ENCODE measurements at places on chromosomes 12 and 14.

DNA sequence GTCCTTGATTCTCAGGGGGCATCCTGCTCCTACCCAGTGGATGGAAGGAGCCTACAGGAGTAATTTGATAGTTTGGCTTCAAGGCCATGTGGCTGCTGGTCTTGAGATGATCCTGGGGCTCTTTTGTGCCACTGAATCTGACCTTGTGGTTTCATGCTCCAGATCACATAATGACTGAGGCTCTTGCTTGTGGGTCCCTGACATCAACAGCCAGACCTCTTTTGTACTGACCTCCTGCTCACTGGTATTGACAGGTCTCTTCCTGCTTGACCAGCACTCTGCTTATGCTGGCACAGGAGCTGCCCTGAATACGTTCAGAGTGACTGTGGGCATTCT, 23.2 kb upstream of the JPH4 start:
- no peak for DNase-seq

DNA sequence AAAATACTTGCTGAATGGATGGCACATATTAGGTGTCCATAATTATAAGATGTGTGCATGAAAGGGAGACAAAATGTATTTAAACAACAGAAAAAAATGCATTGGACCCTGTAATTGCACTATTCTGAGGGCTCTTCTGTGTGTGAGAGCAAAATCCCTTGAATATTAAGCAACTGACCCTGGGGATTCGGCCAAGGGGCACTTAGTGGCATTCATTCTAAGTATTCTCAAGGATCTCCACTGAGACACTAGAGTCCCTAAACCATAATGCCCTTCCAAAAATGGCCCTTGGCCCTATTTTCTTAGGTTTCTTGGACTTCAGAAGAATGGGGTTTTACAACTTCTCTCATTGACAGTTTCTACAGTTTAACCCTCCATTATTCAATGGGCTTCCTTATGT, 388.6 kb downstream of the GLT1D1 start:
- no peak for DNase-seq

DNA sequence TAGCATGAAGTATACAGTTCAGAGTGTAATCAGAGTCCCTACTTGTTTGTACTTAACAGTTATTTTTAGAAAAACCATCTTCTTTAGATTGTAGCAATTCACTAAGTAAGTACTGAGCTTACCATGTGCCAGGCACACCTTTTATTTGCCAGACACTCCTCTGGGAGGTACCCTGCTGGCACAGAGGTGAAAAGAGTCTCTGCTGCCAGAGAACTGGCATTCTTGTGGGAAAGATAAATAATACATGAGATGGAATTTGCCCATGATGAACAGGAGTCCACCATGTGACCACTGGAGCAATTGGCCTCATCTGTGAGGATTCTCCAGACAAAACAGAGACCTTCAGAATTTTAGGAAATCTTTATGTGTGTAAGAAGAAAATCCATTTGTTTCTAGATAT, 199.3 kb upstream of the SLC16A7 start:
- no peak for DNase-seq

DNA sequence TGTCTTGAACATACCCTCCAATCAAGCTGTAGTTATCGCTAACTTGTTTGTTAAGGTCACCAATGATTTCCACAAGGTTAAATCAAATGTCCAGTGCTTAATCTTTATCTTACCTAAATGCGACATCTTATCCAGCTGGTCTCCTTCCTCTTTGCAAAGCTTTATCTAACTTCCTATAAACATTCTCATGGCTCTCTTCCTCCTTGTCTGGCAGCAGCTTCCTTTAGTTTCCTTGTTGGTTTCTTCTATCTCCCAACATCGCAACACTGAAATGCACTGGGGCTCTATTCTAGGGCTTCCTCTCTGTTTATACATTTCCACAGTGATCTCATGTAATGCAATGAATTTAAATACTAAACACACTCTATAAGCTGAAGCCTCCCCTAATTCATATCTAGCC, 28.7 kb downstream of the UBE2N start:
- DNase-seq: no peak

- DNase-seq: no peak
Measured at GRCh38 chr12:19548834-19549233, 109.5 kb downstream of the AEBP2 start.

- DNase-seq: no peak
Measured at GRCh38 chr12:2291182-2291832, 238.5 kb downstream of the CACNA1C start.
